CD4-positive, alpha-beta T cell treated with Interleukin-15 for 1 hour (primary cell): ENCODE measurements at places on chromosomes 3 and 15.

- DNase-seq = no peak
Observed at GRCh38 chr3:13506239-13506638, 26.1 kb downstream of the HDAC11 start.

DNA sequence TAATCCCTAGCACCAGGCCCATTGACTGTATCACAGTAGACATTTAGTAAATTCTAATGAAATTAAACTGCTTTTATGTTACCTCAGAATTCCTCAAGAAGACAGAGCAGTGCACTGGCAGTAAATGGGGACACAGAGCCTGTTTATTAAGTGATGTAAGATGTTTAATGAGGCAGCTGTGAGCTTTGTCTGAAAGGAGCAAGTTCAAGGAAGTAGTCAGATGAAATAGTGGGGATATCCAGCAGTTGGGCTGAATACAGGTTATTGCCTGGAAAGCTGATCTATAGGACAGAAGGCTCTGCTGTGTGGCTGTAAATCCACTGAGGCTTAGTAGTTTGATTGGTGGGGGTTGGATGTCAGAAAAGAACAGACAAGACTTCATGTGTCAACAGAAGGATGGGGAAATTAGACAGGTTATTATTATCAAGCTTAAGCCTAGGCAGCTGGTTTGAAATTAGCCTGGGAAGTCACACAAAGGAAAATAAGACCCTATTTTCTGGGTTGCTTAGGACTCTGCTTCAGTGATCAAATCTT, 62.2 kb downstream of the PFN2 start:
- no peak for DNase-seq

GRCh38 chr15:29337156-29337959, 67.7 kb upstream of the NSMCE3 start:
- no peak for DNase-seq

DNA sequence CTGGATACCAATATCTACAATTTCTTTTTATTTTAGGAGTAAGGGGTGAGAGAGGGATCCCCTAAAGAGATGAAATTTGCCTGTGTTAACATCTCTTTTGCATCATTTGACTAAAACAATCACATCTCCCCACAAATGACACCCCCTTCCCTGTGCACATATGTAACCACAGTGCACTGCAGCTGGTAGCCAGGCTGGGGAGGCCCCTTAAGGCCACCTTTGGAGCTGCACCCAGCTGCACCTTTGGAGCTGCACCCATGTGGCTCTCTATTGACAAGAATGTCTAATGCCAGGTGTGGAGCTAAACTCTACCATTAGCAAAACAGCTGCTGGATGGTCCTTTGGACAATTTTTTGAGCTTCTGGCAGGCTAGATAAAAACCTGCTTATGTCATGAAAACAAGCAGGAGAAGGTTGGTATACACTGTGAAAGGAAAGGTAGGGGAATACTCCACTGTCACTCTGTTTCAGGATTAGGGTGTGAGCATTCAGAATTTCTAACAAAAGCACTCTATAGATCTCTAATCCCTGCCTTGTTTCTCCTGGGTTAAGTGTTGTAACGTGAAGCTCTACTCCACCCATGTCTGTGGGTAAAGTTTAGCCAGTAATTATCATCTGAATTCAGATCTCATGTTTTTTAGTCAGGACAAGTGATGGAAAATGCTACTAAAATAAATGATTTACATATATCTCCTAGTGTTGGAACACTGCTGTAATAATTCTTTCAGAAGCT, 52.1 kb downstream of the TFG start:
- DNase-seq = no peak

DNA sequence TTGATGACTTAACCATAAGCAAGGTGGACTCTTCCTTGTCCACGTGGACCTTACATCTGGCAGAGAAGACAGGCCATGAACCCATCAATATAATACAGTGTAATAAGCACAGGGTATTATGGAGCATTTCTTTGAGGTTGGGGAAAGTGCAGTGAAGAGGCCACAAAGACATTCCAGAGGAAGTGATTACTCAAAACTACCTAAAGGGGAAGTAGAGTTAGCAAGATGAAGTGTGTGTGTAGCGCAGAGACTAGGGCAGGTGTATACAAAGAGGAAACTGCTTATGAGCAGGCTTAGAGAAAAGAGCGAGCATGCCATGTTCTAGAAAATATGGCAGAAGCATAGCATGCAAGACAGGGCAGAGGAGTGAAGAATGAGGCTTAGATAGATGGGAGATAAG, 17.9 kb downstream of the CP start:
- no peak for DNase-seq

DNA sequence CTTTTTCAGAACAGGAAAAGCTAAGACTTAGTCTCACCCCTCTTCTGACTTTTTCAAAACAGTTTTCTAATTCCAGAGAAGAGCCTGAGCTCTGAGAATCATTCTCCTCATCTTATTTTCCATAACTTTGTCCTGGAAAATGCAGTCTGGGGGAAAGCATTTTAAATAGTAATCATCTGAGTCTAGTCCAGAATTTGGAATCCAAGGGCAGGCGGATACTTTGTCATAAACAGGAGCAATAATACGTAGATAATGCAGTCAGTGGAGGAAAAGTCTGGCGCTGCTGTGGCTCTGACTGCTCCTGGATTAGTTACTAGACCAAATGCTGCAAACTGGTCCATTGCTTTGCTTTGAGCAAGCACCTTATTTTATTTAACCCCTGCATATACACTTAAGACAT, 285.0 kb downstream of the THSD4 start:
- DNase-seq = no peak

DNA sequence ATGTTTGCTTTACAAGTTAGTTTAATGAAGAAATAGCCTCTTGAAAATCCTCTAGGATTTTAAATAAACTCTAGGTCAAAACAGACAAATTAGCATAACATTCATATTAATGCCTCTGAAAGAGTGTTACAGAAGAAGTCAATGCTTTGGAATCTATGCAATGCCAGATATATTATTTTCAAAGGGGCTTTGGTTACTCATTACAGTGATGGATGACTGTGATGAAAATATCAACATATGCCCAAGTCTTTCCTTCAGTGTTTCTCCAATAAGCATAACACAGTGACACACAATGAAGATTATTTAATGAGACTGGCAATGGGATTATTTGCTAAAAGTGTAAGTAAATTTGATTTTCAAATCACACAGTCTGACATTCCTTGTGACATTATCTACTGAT, 1247.2 kb downstream of the ROBO2 start:
- no peak for DNase-seq

- DNase-seq = no peak
Observed at GRCh38 chr3:119783883-119784282, 2.0 kb downstream of the NR1I2 start.
